GF-D8 (cell line): ENCODE measurements at places on chromosomes 3 and 15.

- DNase-seq: no peak
Measured at GRCh38 chr3:117439812-117440211, 730.2 kb downstream of the TUSC7 start.

DNA sequence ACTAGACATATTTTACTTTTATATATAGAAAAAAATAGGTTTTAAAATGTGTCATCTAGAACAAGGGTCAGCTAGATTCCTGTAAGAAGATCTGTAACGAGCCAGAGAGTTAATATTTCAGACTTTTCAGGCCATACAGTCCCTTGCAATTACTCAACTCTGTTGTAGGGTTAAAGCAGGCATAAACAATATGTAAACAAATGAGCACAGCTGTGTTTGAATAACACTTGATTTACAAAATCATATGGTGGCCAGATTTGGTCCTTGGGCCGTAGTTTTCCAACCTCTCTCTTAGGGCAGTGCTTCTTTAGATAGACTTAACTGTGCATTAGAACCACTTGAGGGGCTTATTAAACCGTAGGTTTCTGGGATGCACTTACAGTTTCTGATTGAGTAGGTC lies 19.6 kb downstream of the LRRC57 start:
- DNase-seq: no peak

- no peak for DNase-seq
Measured at GRCh38 chr15:27912283-27912682, 186.8 kb downstream of the OCA2 start.

DNA sequence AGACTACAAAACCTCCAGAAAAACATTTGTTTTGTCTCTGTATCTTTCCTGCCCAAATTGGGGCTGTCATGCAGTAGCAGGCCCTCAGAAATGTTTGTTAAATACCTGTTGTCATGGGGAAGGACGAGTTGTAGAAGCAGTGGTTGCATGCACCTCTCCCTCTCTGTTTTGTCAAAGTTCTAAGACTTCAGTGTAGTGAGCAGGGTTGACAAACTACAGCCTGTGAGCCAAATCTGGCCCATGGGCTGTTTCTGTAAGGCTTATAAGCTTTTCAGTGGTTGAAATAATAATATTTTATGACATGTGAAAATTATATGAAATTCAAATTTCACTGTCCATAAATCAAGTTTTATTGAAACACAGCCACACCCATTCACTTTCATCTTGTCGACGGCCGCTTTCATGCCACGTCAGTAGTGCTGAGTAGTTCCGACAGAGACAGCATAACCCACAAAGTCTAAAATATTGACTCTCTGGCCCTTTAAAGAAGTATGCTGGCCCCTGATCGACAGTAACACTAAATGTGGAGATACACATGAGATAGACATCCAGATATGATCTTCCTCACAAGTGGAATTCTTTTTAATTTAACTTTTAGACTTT lies 102.9 kb downstream of the PDZRN3 start:
- no peak for DNase-seq

DNA sequence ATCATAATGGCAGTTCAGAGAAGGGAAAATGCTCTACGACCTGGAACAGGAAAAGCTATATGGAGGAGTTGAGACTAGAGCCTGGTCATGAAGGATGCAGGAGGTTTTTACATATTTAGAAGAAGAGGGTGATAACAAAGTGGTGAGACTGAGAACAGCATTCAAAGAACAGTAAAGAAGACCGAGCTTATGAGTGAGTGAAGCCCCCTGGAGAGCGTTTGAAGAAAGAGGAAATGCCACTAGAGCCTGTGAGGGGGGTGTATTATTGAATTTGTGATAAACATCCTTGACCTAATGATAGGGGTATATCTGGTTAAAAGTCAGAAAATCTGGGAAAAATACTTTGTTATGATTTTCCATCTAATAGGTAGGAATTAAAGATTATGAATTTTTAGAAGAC lies 4.2 kb downstream of the PARP9 start:
- DNase-seq: no peak
